ENCODE measurements at places on chromosomes 5 and 9. TPM values are rescaled to one million over a fixed set of nuclear protein-coding genes. Genes with fewer than 3 reads are reported as not detected.

PCDHB9 gene
- total RNA-seq = 0.17 TPM

CYSRT1 gene
- 0.44 TPM for total RNA-seq

HTR1A gene
- total RNA-seq = not detected

CNTNAP3B gene
- total RNA-seq = 1.2 TPM

C9orf43 gene
- total RNA-seq = 0.15 TPM

SPATA31C1 gene
- not detected for total RNA-seq

PLAC8L1 gene
- not detected for total RNA-seq

LCN15 gene
- total RNA-seq = not detected

ABCA1 gene
- 212 TPM for total RNA-seq

NACC2 gene
- total RNA-seq = 19.9 TPM

GABRA1 gene
- total RNA-seq = not detected

SURF4 gene
- total RNA-seq = 459 TPM

COL15A1 gene
- total RNA-seq = 12.6 TPM

SPOCK1 gene
- total RNA-seq = 36.1 TPM

C8G gene
- total RNA-seq = not detected

GADD45G gene
- total RNA-seq = not detected

F12 gene
- total RNA-seq = not detected

DPYSL3 gene
- 185 TPM for total RNA-seq

OTP gene
- not detected for total RNA-seq

ENTPD2 gene
- not detected for total RNA-seq

TRAF1 gene
- total RNA-seq = 3.8 TPM

C1QTNF2 gene
- 3.2 TPM for total RNA-seq

FOXD4L3 gene
- total RNA-seq = not detected

SLC26A2 gene
- 12.6 TPM for total RNA-seq

FAM151B gene
- total RNA-seq = 5.0 TPM

SPRY4 gene
- 2.5 TPM for total RNA-seq

SMARCA2 gene
- 98.6 TPM for total RNA-seq

PIP5K1B gene
- total RNA-seq = not detected

SRP19 gene
- 81.3 TPM for total RNA-seq

ACSL6 gene
- not detected for total RNA-seq

NR2F1 gene
- total RNA-seq = 55.4 TPM

CD72 gene
- total RNA-seq = 2.0 TPM

Measured in smooth muscle cell of trachea (primary cell).